ENCODE measurements at places on chromosomes 2 and 18.

GRCh38 chr2:23516520-23517256 is 131.7 kb downstream of the KLHL29 start:
- DNase-seq = no peak

- DNase-seq = no peak
Measured at GRCh38 chr2:68107475-68107874, 44.7 kb upstream of the C1D start.

GRCh38 chr2:238528953-238529781 is 102.4 kb downstream of the ASB1 start:
- no peak for DNase-seq

GRCh38 chr2:74385396-74385795 is 5.3 kb upstream of the DCTN1 start:
- DNase-seq = no peak

GRCh38 chr2:3867469-3867868 is 164.1 kb downstream of the DCDC2C start:
- DNase-seq = no peak

DNA sequence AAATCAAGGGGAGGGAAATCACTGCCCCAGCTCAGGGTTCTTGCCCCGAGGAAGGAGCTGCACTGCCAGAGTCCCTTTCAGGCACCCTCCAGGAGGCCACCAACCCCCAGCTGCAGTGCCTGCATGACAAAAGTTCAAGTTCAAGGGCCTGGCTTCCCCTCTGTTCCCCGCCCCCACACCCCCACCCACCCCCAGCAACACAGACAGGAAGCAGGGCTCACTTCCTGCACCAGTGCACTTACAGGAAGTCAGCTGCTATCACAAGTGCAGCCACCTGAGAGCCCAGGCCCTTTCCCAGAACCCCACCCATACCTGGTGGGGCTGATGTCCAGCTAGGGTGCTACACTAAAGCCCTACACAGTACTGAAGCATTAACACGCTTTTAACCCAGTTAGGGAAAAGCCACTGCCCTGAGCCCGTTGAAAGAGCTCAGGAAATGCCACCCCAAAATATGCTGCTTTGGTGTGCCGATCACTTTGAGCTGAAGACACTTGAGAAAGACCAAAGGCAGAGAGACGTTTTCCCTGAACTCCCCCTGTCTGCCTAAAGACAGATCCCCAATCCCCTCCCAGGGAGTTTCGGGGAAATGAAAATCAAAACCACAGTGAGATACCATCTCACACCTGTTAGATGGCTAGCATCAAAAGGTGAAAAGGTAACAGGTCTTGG is 109.9 kb upstream of the CAB39 start:
- no peak for DNase-seq

DNA sequence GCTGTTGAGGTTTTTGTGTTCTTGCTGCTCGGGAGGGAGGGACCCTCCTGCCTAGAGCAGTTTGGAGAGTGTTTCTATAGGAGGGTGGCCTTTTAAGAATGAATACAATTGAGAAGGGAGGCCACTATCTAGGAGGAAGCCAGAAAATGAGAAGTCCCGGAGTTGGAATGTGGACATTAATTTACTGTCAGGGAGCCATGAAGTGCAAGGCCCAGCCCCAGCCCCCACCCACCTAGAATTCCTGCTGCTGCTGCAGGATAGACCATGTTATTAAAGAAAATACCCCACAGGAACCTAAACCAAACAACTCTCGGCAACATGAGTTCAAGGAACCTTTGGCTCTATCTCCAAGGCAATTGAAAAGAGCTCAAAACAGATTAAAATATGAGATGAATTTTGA is 46.0 kb downstream of the ZBTB7C start:
- no peak for DNase-seq

- no peak for DNase-seq
Measured at GRCh38 chr18:3328532-3328931, 66.6 kb downstream of the MYL12B start.

DNA sequence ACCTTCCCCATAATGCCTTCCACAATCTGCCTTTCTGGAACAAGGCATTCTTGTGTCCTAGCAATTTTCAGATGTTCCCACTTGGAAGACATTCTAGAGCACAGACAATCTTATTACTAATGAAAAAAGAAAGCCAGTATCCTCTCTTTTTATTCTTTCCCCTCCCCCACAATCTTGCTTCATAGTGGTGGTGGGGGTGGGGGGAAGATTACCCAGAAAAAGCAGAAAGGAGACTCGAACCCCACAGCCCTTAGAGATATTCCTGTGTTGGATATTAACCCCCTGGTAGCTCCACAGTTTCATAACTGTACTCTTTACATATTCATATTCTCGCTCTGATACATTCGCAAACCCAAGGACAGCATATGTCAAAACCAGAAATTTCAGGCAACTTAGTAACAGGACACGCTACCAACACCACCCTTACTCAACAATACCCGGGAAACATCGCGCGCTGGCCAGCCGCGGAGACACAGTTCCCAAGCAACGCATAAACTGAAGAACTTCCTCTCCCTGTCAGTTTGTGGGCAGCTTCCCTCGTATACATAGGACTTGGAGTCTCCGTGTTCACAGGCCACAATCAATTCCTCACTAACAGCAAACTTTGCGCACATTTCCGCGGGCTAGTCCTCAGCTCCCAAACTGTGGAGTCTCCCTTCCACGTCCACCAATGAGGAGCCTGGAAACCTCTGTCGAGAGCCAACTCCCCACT is 793 bp downstream of the NR4A2 start:
- peak; percentile 92 for DNase-seq

DNA sequence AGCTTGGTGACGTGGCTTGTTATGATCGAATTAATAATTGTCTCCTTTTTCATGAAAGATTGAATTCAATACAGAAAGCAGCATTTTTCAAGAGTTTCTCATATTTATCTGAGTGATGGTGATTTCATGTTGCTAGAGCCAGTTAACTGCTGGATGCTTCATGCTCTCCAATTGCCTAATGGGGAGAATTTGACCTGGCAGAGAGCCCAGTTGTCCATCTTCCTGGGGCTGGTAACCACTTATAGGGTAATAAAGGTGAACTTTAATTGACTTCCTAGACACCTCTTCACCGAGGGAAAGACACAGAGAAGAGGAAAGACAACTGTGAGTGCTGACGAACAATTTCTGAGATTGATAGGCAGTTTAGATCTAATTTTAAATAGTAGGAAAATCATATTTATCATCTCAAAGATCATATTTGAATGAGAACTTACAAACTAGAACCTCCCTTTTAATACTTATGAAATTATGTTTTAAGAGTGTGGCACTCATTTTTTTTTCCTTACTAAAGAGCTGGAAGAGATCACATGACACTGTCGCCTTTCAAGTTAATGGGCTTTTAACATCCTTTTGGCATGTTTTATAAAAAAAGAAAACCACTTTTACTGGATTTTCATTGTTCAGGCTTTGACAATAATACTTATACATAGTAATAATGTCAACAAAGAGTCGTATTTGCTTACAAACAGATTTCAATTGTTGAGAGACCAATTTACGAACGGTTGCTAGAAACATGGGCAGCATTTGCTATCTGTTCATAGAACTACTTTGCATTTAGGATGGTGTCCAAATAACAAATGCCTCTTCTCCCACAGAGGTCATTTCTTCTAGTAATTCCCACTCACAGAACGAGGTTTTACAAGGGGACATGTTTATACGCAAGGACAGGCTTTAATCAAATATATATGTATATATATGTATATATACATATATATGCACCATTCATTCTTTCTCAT is 153.3 kb downstream of the RAPGEF4 start:
- DNase-seq = no peak

GRCh38 chr2:19933351-19933981 is 31.7 kb upstream of the TTC32 start:
- DNase-seq = no peak

DNA sequence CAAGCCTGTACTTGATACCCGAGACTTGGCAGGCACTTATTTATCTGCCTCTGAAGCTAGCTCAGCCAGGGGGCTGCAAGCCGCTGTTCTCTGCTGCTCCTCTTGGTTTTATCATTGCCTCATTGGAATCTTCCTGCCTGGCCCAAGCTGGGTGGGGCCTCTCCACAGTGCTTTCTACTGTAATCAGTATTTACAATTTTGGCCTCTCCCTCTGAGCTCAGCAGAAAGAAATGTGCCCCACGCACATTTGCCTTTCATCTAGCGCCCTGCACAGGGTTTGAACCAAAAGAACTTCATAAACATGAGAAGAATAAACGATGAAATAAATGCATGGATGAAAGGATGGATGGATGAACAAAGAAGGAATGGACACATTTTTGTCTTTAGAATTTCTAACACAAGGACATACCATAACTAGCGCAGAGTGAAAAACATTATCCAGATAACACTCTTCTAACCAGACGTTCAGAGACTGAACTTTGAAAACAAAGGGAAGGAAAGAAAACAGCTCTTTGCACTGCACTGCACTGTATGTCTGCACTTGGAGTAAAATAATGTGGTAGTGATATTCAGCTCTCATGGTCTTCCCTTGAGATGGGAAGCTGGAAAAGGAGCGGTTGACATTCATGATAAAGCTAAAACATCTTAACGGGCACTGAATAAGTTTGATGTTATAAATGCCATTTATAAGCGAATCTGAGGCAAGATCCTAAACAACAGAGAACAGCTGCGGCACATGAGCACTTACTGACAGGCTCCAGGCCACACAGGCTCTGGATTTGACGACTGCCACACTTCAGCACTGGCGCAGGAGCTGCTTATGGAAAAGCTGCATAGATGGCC is 86.8 kb upstream of the SP3 start:
- no peak for DNase-seq

GRCh38 chr2:212727751-212728150 is 189.1 kb upstream of the ERBB4 start:
- no peak for DNase-seq

DNA sequence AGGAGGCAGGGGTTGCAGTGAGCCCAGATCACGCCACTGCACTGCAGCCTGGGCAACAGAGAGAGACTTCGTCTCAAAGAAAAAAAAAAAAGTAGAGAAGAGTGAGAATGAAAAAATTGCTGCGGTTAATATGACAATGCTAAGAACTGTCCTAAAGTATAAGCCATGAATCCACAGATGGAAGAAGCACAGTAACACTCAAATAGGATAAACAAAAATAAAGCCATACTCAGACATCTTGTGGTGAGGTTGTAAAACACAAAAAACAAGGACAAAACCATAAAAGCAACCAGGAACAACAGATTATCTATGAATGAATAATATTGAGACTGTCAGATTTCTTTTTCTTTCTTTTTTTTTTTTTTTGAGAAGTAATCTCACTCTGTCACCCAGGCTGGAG is 23.0 kb downstream of the POLR2D start:
- no peak for DNase-seq

Measured in inflammatory macrophage treated with lipopolysaccharide for 1 hour (primary cell).